ENCODE measurements at places on chromosomes 13 and 19.

DNA sequence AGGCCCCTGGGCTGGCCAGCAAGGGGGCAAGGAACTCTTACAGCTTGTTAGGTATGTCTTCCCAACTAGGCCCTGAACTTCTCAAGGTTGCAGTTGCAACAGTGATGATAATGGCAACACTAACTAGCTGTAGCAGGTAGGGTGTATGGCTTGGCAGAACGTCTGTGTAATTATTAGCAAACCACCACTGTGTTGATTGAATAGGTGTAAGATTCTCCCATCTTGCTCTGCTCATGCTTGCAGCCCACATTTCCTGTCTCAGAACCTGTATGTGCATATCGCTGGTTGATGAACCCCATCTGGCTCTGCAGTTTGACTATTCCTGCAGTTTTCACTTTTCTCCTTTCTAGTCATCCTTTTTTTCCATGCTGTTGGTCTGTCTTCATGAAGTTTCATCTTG lies 178.8 kb downstream of the KATNAL1 start:
- DNase-seq = no peak

DNA sequence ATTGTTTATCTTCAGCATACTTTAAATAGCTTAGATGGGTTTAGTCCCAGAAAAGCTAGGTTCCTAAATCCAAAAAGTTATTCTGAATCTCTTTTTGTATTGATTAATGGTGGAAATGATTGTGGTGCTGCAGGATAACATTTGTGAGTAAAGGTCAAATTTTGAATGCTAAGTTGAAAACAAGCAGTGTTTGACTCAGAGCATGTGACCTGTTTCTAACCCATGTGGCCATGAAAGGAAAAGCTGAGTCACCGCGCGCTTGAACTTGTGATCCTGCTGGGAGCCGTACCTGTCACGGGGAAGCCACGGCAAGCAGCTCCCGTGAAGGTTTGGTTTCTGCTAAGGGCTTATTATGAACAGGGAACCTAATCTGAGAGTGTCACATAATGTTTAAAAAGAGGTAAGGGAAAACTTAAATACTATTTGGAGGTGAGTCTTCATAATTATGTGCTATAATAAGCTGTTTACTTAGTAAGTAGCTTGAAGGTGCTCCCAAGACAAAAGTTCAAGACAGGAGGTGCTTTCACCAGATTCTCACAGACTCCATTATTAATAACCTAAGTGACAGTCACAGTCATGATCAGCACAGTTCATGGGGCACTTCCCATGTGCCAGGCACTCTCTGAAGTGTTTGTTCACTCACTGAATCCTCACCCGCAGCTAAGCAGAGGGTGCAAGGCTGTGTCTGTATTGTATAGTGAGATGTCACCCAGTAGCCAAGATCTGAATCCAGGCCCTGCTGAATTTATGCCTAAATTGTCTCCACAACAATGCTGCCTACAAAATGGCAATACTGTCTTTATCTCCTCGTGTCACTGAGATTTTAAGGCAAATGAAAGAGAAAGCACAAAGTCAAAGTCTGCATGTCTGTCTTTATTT lies 286.5 kb downstream of the MYO16 start:
- peak; percentile 88 for DNase-seq

DNA sequence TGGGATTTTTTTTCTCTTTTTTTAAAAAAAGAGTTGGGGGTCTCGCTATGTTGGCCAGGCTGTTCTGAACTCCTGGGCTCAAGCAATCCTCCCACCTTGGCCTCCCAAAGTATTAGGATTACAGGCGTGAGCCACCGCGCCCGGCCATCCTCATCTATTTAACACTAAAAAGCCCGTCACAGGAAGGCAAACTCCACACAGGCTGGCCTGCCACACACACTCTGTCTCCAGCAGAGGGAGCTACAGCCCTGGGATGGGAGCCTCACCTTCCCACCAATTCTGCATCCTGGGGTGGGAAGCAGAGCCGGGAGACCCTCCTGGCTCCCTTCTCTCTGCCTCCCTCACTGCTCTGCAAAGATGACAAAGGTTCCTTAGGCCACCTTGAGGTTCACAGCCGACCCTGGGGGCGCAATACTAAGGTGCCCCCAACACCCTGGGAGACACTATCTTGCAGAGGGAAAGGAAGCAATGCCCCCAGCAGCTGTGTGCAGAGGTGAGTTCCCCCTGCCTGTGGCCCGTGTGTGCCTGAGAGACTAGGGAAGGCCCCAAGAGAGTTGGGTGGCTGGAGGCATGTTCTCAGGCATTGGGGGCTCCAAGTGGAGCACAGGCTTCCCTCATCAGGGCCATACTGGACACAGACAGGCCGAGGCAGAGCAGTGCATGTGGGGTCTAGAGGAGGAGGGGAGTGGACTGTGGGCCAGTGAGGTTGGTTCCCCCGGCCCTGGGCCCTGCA lies 27.4 kb upstream of the TIMM44 start:
- peak; percentile 28 for DNase-seq

- DNase-seq = no peak
These were observed 20.6 kb downstream of the LRRC4B start for GRCh38 chr19:50547385-50548190.

GRCh38 chr19:17677002-17677401 lies 11.2 kb downstream of the UNC13A start:
- DNase-seq = no peak

GRCh38 chr19:51341976-51342580 lies at the start of gene VSIG10L:
Gene VSIG10L (minus strand): TSS chr19:51342139. CDS start chr19:51342124, 15 bp downstream.
- no peak for DNase-seq

DNA sequence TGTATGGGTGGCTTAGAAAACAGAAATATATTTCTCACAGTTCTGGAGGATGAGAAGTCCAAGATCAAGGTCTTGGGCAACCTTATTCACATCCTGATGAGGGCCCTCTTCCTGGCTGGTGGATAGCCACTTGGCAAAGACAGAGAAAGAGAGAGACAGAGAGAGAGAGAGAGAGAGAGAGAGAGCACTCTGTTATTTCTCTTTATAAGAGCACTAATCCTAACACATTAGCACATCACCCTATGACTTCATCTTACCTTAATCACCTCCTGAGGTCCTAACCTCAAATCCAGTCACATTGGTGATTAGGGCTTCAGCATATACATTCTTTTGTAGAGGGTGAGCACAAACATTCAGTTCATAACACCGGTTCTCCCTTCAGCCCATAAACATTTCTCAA lies 430.3 kb downstream of the EFNB2 start:
- DNase-seq = peak; percentile 11

DNA sequence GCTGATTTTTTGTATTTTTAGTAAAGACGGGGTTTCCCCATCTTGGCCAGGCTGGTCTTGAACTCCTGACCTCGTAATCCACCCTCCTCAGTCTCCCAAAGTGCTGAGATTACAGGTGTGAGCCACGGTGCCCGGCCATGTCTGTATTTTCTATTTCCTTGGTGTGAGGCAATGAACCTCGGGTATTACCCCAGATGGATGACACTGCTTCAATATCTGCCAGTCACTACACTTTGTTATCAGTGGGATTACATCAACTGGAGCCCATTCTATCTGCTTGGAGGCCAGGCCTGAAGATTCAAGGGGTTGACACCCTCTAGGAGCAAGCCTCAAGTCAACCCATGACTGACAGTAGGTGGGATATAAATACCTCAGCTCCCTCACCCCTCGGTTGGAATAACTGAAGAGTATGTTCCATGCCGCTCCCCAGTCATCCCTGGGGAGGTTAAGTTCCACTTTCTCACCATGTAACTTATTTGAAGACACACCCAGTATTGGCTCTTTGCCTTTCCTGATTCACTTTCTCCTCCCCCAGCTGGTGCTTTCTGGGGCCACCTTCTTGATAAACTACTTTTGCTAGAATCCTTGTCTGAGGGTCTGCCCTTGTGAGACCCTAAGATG lies 992 bp upstream of the ADGRE1 start:
- no peak for DNase-seq

DNA sequence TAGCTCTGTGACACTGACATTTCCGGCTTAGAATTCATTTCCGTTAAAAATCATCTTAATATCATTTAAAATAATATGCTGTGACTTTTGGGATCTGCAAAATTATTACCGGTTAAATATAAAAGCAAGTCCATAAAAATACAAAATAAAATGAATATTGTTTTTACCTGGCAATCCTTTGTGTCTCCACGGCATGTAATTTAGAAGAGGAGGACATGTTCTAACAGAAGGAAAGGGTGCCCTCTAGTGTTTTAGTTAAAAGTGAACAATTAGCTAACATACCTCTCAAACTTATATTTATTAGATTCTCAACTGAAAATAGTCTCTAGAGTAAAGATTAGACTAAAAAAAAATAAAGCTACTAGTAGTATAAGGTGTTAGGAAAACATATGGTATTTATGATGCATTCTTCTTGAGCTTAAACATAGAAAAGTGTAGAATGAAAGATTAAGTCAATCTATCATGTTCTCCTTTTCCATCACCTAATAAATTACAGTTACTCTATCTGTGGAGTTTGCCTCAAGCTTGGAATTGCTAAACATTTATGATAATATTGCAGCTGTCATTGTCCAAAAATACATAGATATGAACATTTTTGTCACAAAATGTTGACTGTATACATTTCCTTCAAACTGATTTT lies 676.7 kb upstream of the SPRY2 start:
- peak; percentile 25 for DNase-seq

GRCh38 chr19:52007451-52007805 lies 583 bp downstream of the ZNF615 start:
- DNase-seq = no peak

GRCh38 chr19:30668521-30669155 lies 296.5 kb downstream of the ZNF536 start:
- no peak for DNase-seq

DNA sequence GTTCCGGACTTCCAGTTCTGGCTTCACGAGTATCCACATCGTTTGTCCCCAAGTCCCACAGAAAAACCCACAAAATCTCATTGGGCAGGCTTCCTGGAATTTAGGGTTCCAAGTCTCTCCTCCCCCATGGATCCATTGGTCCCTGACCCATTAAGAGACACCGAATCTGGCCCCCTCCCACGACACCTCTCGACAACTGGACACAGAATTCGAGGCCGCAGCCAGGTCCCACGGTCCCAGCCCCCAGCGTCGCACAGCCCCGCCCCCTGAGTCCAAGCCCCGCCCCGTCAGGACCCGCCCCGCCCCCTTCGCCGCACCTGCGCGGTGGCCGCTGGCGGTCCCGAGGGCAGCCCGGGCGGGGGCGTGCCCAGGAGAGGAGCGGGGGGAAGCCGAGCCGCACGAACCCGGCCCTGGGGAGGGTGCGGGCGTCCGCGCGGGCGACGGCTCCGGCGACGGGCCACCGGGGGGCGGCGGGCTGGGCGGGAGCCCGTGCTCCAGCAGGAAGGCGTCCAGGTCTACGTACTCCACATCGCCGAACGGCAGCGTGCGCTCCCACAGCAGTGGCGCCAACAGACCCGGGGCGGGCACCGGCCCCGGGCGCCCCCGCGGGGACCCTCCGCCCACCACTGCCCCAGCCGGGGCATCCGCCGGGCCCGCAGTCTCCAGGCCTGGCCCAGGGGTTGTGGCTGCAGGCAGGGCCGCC lies 1.8 kb downstream of the DBP start:
- no peak for DNase-seq

DNA sequence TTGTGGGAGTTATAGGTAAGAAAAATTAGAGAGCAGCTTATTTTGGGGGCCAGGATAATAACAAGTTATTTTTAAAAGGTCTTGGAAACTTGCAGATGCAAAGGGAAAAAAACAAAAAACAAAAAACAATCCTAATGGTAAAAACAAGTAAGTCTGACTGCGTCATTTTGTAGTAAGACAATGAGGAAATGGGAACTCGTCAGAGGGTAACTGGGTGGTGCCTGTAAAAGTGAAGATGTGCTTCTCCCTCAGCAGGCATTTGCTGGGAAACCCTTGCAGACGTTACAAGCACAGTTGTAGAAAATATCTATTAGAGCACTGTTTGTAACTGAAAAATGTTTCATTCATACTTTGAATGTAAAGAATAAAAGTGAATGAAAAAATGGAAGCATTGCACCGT lies 2.2 kb upstream of the TNFSF13B start:
- DNase-seq = no peak

DNA sequence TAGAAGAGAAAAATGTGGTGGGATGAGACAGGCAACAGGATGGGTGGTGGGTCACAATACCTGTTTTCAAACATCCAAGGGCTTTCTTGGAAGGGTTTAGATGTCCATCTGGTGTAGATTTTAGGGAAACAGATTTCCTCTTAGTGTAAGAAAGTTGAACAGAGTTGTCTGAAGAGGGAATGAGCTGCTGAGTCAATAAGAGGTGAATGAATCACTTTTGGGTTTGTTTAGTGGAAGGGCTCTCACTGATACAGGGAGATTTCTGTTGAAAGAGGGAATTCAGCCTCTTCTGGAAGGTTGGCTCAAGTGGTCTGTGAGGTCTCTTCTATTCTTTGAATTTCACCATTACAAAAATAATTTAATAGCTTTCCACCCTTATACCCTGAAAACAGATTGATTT lies 54.6 kb downstream of the LACC1 start:
- DNase-seq = peak; percentile 29

GRCh38 chr13:33279414-33280278 lies 5.9 kb downstream of the STARD13 start:
- DNase-seq = peak; percentile 71

- DNase-seq = no peak
These were observed 13.9 kb upstream of the OVOL3 start for GRCh38 chr19:36097036-36097435.

GRCh38 chr19:13255041-13255718 lies 105.0 kb downstream of the IER2 start:
- no peak for DNase-seq

GRCh38 chr19:45814166-45814780 lies 835 bp downstream of the RSPH6A start:
- DNase-seq = no peak
